Omental fat pad (tissue), 4 donors: ENCODE measurements at places on chromosomes 11 and 22. TPM values are rescaled to one million over a fixed set of nuclear protein-coding genes. Genes with fewer than 3 reads are reported as not detected.

The CRYBB2 gene
- not detected for total RNA-seq

The TNNT3 gene
- 15.8 TPM for total RNA-seq

The NCF4 gene
- 78.8 TPM for total RNA-seq

The DERL3 gene
- 1.9 TPM for total RNA-seq

The SYT9 gene
- total RNA-seq = not detected

The DDI1 gene
- not detected for total RNA-seq

The TMEM191B gene
- total RNA-seq = 4.1 TPM

The MS4A6E gene
- 10.4 TPM for total RNA-seq

The APOBEC3G gene
- 20.3 TPM for total RNA-seq

GRCh38 chr11:38582756-38583155 lies 1984.7 kb upstream of the RAG2 start:
- DNase-seq = no peak

DNA sequence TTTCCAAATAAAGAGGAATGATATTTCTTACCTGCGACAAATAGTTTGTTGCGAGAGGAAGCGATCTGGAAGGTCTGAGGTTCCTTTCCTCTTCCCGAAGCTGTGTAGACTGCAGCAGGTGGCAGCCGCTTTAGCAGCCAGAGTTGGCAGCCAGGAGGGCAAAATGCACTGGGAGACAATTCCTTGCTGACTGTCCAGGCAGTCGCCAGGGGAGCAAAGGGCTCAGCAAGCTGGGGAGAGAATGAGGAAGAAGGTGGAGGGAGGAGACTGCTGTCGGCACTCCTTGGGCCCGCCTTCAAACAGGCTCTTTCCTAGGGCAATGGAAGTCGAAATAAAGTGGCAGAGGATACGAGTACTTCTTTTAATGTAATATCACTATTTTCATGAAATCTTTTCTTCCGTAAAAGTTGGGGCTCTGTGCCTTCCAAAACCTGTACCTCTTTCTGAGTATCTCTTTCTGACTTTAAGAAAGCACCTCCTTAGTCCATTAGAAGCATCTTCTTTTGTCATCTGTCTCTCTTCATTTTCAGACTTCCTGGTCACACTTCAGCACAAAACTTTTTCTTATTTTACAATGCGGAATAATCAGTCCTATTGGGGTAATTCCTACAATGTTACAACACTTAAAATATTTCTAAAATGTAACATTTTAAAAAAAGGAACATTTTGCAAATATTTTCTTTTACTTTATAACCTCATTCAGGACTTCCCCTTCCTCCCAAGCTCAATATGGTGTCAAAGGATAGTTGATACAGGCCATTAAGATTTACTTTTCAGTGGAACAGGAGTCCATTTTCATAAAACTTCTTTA lies at the start of gene IL18:
Gene IL18, minus strand, starts transcription at position 220 of the 811 bp plus-strand sequence. CDS start 9,041 bp downstream, outside the sequence.
- DNase-seq = no peak

- DNase-seq = no peak
Observed at GRCh38 chr11:64239662-64240434, 1.0 kb upstream of the FKBP2 start.

DNA sequence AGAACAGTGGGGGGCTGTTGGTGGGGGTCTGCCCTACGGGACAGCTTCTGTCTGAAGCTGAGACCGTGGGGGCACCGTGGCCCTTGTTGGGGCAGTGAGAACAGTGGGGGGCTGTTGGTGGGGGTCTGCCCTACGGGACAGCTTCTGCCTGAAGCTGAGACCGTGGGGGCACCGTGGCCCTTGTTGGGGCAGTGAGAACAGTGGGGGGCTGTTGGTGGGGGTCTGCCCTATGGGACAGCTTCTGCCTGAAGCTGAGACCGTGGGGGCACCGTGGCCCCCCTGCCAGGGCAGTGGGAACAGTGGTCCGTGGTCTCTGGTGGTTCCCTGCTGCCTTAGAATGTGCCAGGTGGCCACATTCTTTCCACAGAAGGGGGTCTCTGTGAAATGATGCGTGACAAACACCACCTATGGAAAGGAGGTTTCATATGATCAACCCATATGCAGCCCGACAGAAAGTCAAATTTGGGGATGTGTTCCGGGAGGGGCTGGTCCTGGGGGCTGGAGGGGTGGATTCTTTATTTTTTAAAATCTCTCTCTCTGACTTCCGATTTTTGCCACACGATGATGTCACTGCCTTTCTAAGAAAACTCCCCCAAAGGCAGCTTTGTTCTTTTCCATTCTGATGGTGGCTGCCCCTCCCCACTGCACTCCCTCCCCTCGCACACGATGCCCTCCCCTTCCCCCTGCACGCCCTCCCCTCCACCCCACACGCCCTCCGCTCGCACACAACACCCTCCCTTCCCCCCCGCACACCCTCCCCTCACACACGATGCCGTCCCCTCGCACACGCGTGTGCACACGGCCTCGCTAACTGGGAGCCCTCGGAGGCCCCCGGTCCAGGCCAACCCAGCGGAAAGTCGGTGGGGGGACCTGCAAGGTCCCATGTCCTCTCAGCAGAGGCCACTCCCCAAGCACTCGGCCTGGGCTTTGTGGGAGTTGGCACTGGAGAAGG lies 1186.5 kb downstream of the BRD1 start:
- no peak for DNase-seq

GRCh38 chr11:96230686-96231085 lies 112.3 kb downstream of the MAML2 start:
- no peak for DNase-seq

DNA sequence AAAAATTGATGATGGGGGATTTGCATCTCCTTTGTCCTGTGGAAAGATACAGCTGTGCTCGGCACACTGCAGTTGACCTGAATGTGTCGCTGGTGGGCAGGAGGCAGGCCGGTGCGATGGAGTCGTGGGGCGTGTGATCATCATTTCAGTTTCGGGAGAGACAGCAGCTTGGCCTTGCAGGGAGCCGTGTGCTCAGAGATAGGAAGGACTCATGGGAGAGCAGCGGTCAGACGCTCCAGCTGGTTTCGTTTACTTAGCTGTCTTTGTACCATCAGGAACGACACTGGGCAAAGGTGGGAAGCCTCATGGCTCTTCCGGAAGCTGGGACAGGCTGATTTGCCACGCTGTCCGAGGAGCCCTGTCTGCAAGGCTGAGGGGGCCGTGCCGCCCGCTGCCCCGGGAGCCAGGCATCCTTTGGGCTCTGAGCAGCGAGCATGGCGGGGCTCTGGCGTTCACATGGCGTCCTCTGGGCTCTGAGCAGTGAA lies 32.7 kb downstream of the GRAMD4 start:
- no peak for DNase-seq

GRCh38 chr11:98194611-98195010 lies 826.1 kb upstream of the CNTN5 start:
- no peak for DNase-seq

GRCh38 chr11:85558411-85558810 lies 68.7 kb downstream of the DLG2 start:
- no peak for DNase-seq
